ENCODE measurements at places on chromosomes 3 and 15.
A peak's percentile ranks its signal among the peaks of the same experiment; 100 is the strongest.

DNA sequence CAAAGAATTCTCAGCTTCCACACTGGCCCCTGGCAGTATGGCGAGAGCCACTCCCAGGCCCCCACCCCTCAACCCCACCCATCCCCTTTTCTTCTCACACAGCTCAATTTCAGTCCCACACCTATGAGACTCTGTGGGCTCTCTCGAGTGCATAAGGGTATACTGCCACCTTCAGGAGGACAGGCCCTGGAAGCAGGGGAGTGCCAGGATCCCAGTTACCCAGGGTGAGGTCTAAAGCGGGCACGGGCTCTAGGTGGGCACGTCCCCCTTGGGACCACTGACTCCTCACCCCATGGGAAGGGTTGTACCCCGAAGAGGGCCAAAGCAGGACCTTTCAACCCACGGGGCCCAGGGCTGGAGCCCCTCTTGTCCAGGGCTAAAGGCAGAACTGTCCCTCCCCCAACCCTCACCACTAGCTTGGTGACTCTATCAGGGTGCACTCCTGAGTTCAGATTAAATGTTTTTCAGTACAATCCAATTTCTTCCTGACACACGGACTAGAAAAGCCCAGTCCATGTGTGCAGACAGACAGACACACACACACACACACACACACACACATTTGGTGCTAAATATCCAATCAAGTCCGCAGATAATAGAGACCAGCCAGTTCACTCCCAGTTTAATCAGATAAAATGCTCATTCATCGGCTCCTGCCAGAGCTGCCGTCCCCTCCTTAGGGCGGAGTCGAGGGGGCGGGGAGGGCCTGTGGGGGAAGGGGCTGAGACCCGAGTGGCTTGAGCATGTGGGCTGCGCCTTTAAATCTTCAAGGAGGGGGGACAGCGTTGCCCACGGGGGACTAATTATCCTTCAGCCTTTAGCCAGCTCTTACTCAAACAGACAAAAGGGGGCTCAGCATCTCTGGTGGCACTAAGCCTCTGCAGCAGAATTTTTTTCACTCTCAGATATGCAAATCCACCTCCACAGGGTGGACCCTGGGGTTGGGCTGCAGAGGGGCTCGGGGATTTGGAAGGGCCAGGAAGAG, 59.3 kb downstream of the CYP11A1 start:
- no peak for DNase-seq

- DNase-seq = peak; percentile 71
Measured at GRCh38 chr15:78241017-78241416, 6.7 kb upstream of the ACSBG1 start.

- no peak for DNase-seq
Measured at GRCh38 chr3:13121553-13122001, 48.3 kb upstream of the IQSEC1 start.

DNA sequence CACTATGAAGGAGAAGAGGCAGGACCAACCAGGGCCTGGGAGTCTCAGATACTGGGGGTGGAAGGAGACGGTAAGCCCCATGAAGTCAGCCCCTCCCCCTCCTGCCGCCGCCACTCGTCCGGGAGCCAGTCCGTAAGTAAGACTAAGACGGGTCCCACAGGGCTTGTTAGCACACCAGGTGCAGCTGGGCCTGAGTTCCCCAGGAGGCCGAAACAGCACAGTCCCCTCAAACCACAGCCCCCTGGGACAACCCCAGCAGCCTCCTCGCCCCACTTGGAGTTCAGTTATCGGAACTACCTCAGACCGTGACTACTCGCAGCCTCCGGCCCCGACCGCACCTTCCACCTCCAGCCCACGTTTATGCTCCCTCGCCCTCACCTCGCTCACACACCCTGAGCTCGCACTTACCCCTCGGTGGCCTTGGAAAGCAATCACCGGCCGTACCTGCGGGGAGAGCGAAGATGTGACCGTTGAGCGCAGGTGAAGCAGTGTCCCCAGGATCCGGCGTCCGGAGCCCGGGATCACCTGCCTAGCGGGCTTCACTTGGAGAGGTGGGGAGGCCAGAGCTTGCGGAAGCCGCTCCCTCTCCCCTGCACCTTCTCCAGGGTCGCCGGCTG, 557 bp downstream of the ELL3 start:
- DNase-seq = no peak

DNA sequence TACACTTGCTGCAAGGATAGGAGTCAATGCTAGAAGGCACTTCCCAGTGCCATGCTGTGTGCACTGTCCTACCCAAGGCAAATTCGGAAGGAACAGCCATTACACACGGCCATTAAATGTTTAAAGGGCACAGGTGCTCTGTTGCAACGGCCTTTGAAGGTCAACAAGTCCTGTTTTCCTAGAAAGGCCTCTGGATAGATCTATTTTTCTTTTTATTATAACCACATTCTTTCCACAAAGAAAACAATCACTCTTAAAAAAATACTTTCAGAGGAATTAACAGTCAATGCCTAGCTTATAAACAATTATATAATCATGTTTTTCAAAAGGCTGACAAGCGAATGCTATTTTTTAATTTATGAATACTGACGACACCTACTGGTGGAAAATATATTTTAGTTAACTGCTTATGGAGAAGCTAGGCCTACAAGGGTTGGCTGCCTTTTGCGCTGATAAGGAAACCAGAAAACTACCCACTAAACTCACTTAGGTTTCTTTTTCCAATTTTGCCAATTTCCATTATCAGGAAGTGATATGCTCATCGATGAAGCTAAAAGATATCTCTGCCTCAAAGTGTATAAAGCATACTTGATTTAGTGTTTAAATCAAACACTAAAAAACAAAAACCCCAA, 2.4 kb downstream of the ARHGEF3 start:
- peak; percentile 79 for DNase-seq

GRCh38 chr15:70783610-70784022, 20.3 kb upstream of the UACA start:
- DNase-seq = no peak

- DNase-seq = no peak
Measured at GRCh38 chr3:71395927-71396695, 187.4 kb downstream of the FOXP1 start.

DNA sequence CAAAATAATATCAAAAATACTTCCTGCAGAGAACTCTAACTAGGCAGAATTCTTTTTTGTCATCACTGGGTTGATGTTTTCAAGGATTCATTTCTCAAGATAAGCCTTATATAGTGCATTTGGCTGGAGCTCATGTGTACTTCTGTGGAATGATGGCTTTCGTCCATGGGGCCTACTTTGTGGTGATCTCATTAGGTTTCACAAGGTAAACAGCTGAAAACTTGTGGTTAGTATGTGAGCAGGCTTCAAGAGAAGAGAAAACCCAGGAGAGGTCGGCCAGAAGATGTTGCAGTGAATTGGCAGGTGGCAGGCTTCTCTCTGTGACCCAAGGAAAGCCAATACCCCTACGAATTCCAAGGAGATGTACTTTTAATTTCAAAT, 121.4 kb upstream of the PHLDB2 start:
- no peak for DNase-seq

DNA sequence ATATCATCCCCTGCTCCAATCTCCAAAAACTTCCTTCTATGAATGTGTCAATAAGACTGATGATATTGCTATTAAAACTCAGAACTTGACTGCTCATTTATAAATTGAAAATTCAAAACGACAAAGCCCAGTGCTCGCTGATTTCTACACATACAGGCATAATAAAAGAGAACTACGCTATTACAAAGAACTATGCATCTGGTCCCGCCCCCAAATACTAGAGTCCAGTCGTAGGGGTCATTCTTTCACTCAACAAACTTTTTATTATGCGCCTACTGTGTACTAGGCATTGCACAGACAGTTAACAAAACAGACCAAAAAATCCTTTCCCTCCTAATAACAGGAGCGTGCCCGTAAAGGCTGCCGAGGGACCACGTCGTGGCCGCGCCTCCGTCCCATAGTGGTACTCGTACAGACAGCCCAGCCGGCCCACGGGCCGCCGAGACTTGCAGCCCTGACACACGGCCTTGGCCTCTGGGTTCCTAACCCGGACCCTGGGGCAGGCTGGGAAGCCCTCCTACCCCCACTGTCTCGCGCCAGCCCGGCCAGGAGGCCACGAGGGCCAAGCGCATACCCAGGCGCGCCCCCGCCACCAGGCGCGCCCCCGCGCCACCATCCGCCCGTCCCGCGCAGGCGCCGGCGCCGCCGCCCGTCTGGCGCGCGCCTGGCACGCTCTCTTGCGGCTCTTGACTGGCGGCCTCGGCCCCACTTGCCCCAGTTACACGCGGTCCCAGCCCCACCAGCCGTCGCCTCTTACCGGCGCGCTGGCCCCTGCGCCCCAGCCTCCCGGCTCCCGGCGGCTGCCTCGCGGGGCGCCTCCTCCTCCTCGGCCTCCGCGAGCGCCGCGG, 757 bp downstream of the AVEN start:
- peak; percentile 70 for DNase-seq

DNA sequence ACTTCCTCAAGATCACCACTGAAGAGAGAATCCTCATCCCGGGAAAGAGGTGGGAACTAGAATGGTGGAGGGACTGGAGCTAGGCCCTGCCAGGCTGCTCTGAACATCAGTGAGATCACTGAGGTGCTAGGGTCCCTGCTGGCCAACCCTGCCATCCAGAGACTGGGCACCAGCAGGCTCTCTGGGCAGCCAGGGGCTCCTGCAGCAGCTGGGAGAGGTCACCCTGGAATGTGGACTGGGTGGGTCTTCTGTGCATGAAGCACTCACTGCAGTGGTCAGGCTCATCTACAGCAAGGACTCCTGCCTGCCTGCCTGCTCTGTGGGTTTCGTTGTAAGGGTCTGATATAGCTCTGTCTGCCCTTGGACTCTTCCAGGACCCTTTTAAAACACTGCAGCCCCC, 24.9 kb downstream of the ALS2CL start:
- no peak for DNase-seq

- peak; percentile 1 for DNase-seq
Measured at GRCh38 chr3:114809668-114810413, 337.2 kb downstream of the ZBTB20 start.

Data from CD8-positive, alpha-beta memory T cell (primary cell).